ENCODE measurements at places on chromosomes 12 and 14.

DNA sequence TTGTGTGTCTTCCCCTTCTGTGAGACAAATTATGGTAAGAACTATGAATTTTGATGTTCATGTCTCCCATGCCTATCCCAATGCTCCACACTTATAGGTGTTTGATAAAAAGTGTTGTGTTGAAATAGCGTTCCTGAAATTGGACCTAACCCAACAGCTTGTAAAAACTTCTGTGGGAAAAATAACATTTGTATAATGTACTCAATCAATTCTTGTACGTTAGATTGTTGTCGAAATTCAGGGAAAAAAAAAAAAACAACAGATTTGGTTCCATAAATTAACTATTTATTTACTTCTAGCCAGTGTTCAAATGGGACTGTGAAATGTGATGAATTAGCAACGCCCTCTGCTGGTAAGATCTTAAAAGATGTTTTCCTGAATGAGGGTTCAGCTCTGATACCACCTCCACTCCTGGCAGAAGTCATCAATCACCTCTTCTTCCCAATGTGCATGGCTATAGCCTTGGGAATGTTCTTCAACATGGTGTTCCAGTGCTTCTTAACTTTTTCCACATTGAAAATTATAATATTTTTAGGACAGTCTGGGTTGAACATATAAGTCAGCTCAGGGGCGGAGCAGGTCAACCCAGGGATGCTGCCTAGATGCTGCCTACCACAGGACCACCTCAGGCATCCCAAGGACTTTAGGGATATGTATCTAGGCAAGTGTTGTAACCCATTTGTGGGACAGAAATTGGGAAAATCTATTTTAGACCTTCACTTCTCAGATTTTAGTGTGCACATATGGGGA is 170.6 kb downstream of the OTOGL start:
- DNase-seq: peak; percentile 32

DNA sequence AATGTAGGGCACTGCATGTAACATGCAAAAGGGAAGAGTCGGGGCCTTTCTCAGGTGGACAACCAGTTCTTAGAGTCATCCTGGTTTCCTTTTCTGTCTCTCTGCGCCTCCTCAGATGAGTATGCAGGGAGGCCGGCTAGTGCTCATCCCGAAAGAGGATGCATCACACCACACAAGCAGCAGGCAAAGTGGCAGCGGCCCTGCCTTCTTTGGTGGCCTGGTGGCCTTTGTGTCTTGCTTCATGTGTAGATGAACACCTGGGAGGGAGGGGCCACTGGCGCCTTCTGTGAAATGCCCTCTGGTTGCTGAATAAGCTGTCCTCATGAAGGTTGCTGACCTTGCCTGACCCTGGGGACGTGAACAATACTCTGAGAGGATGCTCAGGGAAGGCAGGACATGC is 18.0 kb downstream of the SLC24A4 start:
- no peak for DNase-seq

DNA sequence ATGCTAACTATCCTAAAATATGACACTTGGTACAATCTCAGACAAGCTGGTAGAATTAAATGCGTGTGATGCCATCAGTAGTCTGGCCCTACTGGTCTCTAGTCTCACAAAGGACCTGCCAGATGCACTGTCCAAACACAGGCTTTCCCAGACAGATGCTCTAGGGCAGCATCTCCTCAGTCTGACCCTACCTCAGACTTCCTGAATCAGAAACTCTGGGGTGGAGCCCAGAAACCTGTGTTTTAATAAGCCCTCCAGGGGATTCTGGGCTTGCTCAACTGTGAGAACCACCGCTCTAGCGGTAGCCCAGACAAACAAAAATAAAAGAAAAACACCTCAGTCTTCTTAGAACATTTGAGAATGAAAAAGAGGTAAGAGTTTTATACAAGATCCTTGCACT is 48.0 kb downstream of the BDKRB1 start:
- no peak for DNase-seq

GRCh38 chr12:105357162-105357691 is 26.7 kb downstream of the C12orf75 start:
- DNase-seq: no peak

DNA sequence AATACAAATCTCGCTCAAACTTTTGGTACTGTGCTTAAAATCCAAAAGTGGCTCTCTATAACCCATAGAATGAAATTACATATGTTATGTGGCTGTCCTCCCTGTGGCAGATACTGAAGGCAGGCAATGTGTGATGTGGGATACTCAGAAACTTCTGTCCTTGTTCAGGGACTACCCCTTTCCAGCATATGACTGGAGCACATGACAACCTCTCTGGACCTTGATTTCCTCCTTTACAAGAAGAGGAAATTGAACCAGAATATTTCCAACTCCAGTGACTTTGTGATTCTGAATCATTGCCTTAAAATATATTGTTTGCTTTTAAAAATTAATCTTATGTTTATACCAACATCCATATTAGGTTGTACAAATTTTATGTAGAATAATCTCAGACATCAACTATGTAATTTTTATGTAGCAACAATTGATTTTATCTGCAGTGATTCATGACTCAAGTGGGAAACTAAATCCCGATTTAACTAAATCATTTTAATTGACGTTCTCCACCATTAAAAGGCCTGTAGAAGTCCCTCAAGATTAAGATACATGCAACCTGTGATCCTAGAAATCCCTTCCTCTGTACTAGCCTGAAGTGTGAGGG is 162.4 kb downstream of the AKAP6 start:
- DNase-seq: no peak

DNA sequence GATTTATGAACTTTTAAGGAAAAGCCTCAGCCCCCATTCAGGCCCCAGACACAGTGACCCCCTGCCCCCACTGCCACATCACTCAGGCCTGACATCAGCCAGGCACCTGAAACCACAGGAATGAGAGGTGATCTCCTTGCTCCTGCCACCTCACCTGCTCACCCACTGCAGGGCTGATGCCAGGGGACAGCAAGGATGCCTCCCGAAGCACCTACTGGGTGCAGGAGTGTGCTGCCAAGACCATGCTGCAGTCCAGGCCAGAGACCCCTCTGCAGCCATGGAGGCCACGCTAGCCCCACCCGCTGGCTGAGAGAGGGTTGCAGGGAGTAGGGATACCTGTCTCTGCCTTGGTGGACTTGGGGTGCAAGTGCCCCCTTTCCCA is 18.6 kb upstream of the KRT7 start:
- DNase-seq: no peak

DNA sequence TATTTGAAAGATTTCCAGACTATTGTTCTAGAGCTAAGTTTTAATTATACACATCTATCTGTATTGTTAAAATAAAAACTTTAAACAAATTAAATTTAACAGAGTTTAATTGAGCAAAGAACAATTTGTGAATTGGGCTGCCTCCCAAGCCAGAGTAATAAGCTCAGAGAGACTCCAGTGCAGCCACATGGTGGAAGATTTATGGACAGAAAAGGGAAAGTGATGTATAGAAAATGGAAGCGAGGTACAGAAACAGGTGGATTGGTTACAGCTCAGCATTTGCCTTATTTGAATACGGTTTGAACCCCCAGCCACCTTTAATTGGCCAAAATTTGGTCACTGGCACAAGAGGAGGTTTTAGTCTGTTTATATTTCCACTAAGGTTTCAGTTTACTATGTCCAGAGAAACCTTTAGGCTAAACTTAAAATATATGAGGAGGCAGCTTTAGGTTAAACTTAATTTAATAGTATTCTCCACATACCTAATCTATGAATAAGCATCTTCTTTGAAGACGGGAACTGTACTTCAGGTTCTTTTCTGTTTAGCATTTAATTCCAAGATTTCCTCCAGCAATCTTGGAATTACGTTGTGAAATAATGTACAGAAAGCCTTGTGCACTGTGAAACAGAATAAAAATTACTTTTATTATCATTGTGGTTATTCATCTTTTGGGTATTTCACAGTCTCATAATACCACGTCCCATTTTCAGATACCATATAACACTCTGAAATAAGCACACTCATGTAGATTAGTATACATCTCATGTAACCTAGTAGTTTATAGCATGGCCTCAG is 19.4 kb downstream of the SRGAP1 start:
- no peak for DNase-seq

DNA sequence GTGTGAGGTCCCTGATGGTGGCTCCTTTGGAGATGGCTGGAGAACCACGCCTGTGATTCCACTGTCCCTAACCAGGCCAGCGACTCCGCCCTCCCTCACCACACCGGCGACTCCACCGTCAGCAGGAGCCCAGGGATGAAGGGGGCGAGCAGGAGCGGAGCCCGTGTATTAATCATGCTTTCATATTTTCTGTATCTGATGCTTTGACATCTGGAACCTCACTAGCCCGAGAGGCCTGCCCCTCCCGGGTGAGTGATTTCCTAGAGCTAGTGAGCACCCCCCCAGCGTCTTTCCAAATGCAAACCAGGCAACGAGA is 69.9 kb downstream of the NOC4L start:
- no peak for DNase-seq

DNA sequence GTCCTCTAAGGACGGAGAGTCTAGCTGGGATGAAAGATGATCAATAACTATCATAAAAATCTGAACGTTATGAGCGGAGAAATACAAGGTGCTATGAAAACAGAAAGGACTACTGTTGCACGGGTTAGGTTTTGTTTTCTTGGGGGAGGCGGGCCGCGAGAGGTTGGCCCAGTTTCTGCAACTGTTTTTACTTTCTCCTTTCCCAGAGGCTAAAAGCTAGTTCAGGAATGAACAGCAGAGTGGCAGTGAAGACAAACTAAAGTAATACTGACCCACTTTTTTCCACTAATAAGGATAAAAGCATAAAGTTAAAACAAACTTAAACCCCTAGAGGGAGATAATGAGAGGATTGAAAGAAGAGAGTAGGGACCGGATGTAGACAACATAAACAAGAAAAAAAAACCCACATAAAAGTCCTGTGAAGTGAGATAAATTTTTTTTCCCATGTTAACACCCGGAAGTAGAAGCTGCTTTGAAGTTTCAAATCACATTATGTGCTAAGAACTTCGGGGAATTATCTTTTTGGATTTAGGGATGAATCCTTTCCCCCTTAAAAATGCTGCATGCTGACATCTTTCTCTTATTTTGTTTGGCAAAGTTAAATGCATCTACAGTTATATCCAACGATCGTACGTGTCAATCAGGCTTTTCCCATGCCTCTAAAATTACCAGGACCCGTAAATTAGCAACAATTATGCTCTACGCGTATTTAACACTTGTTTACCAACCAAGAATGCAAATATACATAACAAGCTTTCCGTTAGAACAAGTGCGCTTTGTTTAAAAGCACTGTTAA is 1.0 kb upstream of the CDK17 start:
- peak; percentile 48 for DNase-seq

DNA sequence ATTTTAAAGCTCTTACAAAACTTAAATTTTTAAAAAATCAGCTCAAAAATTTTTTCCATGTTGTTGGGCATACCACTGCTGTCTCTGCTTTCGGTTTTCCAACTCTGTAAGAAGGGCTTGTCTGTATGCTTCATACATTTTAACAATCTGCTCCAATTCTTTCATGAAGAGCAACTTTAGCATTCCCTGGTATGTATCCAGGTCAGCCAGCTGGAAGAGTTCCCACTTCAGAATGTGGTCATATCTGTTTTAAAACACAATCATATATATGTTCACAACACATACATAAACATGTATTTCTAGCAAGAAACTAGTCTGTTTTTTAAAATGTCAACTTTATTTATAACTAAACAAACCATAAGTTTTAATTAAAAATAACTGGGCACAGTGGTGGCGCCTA is 33.0 kb downstream of the SAV1 start:
- DNase-seq: no peak

DNA sequence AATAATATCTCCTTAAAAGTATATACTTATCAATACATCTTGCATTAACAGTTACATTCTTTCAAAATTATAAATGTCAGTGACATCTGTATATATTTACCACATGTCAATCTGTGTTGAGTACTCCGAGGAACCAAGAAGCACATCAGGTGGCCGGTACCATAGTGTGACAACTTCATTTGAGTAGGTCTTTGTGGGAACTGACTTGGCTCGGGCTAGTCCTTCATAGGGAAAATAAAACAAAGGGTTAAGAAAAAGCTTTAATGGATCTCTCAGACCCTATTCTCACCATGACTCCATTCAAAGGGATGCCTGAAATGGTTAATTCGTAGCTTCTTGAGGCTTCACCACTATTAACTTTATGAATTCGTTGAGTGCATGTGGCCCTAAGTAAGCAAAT is 94.9 kb downstream of the ELK3 start:
- DNase-seq: no peak

DNA sequence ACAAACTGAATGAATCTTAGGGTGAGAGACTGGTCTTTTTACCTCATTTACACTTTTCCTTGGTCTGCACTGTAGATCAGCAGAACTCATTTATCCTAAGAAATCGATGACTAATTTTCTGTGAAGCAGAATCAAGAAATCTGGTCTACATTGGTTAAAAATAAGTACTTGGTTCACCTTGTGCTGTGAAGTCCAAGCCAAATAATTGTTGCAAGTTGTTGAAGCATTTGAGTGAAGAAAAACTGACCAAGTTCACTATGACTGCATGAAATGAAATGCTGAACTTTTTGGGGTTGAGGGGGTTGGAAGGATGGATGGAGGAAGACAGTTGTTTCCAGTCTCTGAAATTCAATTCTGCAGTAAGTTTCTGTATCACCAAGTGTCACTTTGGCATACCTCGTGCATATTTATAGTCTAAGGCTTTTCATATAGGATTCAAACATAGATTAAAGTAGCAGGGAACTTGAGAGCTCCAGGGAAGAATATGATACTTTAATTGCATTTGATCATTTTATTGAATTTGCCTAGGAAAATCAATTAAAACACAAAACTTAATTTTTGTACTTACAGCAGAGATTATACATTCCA is 75.0 kb downstream of the FAR2 start:
- DNase-seq: no peak

GRCh38 chr12:47102845-47103651 is 23.3 kb upstream of the AMIGO2 start:
- DNase-seq: no peak

- peak; percentile 24 for DNase-seq
These were observed 8.6 kb downstream of the DDN start for GRCh38 chr12:48990552-48990951.

GRCh38 chr12:32902287-32902997 is 5.9 kb upstream of the PKP2 start:
- no peak for DNase-seq

DNA sequence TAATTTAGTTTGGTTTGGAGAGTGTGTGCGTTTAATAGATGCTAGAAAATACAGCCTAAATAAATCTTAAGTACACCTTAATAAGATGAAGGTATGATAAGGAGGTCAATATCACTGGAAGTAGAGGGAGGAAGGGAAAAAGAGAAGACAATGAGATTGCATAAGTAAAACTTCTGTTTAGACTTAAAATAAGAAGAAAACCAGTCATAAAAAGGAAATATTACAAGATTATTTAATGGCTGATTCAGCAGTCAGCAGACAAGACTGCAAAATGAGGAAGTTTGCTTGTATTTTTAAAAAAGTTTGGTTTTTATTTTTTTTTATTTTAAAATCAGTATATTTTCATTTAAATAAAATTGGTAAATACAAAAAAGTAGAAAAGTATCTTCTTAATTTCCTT is 3.2 kb downstream of the SLC38A6 start:
- DNase-seq: no peak

Measured in NCI-H774 (cell line).